ENCODE measurements at places on chromosomes 7 and 10. TPM values are rescaled to one million over a fixed set of nuclear protein-coding genes. Genes with fewer than 3 reads are reported as not detected.

ZNF22 gene
- total RNA-seq, result 10.8 TPM

UNCX gene
- total RNA-seq, result not detected

DNA sequence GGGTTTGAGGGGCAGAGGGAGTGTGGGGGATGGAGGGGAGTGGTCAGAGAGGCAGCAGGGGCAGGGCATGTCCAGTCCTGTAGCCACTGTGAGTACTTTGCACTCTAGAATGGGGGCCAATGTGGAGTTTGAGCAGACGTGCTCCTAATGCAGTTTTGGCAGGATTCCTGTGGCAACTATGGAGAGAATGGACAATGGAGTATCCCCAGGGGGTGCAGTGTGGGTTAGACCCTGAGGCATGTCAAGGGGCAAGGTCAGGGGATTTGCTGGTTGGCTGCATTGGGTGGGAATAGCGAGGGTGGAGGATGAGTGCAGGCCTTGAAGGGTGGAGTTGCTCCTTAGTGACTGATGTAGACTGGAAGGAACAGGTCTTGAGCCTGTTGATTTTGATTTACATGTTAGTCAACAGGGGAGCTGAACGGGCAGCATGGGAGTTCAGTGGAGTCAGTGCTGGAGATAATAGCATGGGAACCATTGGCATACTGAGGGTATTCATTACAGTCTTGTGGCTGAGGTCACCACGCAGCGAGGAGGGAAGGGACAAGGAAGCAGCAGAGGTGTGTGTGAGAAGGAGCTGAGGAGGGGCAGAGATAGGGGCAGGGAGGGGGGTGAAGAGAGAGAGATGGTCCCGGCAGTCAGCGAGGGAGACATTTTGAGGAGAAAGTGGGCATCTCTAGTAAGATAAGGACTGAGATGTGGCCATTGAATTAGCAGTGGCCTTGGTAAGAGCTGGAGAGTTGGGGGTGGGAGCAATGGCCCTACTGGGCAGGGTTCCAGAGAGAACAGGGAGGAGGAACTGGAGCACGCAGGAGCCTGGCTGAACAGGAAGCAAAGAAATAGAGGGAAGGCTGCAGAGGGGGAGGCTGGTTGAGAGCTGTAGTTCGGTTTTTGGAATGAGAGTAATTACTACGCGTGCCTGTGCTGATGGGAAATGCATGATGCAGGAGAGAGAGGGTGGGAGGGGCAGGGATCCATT lies 112.7 kb downstream of the CCNY start:
- peak overlapping the region; percentile 68 for H3K27ac ChIP-seq
- H3K4me3 ChIP-seq, result peak overlapping the region; percentile 64
- no peaks in the 10 kb centered on the region for H3K27me3 ChIP-seq
- H3K36me3 ChIP-seq, result peaks cover 14% of the 10 kb centered on the region
- DNase-seq, result peak; percentile 57
- peaks cover 41% of the 10 kb centered on the region for H3K4me1 ChIP-seq

GRCh38 chr7:19982841-19983835 lies 209.7 kb upstream of the TMEM196 start:
- H3K27ac ChIP-seq, result no peak overlapping the region
- H3K27me3 ChIP-seq, result no peaks in the 10 kb centered on the region
- H3K4me3 ChIP-seq, result no peak overlapping the region
- peak; percentile 61 for DNase-seq
- no peaks in the 10 kb centered on the region for H3K36me3 ChIP-seq

- no peak overlapping the region for H3K4me3 ChIP-seq
- H3K4me1 ChIP-seq, result peaks cover 25% of the 10 kb centered on the region
- no peak for DNase-seq
- H3K27me3 ChIP-seq, result no peaks in the 10 kb centered on the region
- no peak overlapping the region for H3K27ac ChIP-seq
These were observed 34.2 kb downstream of the PARD3 start for GRCh38 chr10:34780818-34781380.
